ENCODE measurements at places on chromosomes 13 and 19.

GRCh38 chr19:4303819-4304537 lies 420 bp upstream of the FSD1 start:
- no peak for DNase-seq

GRCh38 chr19:40388481-40388880 lies 1.5 kb downstream of the HIPK4 start:
- no peak for DNase-seq

- no peak for DNase-seq
Observed at GRCh38 chr13:101649488-101650126, 197.1 kb downstream of the ITGBL1 start.

GRCh38 chr19:48182434-48182833 lies 12.0 kb downstream of the ZSWIM9 start:
- no peak for DNase-seq

GRCh38 chr13:94177041-94177440 lies 302.4 kb downstream of the DCT start:
- DNase-seq: no peak

DNA sequence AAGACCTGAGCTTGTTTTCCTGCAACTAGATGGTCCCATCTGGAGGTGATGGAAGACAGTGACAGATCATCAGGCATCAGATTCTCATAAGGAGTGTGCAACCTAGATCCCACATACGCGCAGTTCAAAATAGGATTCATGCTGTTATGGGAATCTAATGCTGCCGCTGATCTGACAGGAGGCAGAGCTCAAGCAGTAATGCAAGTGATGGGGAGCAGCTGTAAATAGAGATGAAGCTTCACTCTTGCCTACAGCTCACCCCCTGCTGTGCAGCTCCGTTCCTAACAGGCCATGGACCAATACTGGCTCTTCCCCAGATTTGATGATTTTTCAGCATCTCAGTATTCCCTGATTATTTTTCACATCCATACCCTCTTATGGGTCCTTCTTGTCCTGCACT lies 208.4 kb upstream of the RXFP2 start:
- DNase-seq: no peak

All from activated CD4-positive, CD25-positive, alpha-beta regulatory T cell treated with anti-CD3 and anti-CD28 coated beads, Interleukin-2, amount 50 U/mL, for 16 hours (primary cell).